T-cell (primary cell): ENCODE measurements at places on chromosomes 16 and 17. TPM values are rescaled to one million over a fixed set of nuclear protein-coding genes. Genes with fewer than 3 reads are reported as not detected.

- DNase-seq = no peak
Measured at GRCh38 chr17:36671144-36671543, 69.8 kb downstream of the MRM1 start.

DNA sequence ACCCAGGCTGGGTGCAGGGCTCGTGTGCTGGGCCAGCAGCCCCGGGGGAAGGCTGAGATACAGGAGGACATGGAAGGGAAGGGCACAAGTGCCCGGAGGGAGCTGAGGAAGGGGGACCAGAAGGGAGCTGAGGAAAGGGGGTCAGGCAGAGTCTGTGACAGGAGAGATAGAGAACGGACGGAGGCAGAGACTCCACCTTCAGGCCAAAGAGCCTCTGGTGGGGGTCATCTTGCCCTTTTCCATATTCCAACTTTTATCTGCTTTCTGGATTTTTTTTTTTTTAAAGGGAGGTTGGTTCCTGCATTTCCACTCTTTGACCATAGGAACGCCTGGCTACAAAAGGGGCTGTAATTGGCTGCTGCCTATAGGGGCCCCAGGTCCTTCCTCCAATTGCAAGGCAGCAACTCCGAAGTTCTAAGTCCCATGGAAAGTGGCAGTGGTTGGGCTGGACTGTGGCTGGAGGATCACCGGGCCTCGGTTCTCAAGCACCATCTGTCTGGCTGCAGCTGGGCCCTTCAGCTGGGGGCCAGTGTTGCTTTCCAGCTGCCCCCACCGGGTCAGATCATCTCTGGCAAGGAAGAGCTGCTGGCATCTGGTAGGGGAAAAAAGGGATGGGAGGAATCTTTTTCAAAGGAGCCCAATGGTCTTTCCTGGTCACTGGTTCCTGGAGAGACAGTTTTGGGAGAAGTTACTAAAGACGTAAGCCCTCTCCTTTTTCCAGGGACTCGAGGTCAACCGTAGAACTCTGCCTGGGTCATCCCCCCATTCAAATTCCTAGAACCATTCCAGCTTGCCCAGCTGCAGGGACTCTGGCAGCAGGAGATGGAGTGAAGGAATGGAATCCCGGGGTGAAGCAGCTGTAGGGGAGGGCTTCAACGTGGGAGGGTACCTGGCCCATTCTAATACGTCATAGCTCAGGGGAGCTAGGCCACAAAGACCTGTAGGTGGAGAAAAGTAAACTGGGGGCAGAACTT, 13.1 kb upstream of the MRPS23 start:
- no peak for DNase-seq

DNA sequence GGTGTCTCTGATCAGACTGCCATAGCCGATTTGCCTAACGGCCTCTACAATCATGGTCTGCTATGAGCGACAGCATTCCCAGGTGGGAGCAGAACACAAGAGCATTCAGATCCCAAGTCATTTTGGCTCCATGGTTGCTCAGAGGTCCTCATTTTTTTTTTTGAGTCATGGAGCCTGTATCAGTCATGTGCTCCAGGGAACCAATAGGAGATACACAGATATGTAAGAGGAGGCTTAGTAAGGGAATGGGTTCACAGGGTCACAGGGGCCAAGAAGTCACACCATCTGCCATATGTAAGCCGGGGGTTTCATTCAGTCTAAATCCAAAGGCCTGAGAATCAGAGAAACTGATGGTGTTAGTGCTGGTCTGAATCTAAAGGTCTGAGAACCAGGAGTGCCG, 36.8 kb downstream of the CPPED1 start:
- no peak for DNase-seq

- DNase-seq = no peak
Measured at GRCh38 chr16:70158261-70158939, 15.2 kb upstream of the CLEC18C start.

- no peak for DNase-seq
Measured at GRCh38 chr16:85006639-85007038, 4.7 kb downstream of the ZDHHC7 start.

DNA sequence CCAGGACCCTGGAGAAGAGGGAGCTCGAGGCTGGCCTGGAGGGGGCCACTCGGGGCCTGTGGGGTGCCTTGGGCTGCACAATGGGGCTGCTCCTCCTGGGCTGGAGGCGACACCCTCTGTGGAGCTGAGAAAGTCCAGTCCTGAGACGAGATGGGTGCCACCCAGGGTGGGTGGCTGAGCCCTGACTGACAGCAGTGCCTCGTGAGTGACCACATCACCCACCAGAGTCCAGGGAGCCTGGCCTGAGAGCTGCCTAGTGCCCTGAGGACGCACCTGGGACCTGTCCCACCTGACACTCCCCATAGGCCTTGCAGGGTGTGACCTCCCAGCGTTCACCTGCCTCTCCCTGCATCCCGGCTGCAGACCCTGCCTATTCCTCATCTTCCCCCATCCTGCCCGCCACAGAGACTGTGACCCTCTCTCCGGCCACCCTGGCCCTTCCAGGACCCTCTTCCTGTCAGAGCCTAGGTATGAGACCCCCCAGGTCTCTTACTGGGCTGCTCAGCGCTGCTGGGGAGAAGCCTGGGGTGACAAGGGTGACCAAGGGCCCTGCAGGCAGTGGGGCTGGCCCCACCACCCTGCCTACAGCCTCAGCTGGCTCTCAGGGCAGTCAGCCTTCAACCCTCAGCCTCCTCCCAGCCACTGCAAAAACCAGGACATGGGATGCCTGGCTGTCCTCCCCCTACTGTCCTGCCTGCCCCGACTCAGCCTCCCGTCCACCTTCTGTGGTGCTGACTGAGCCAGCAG, 41.2 kb downstream of the TNFRSF13B start:
- DNase-seq = no peak

- no peak for DNase-seq
Measured at GRCh38 chr16:6143020-6143419, 1045.4 kb upstream of the EEF2KMT start.

GRCh38 chr17:77446940-77447634, 306.3 kb downstream of the SEC14L1 start:
- peak; percentile 24 for DNase-seq

DNA sequence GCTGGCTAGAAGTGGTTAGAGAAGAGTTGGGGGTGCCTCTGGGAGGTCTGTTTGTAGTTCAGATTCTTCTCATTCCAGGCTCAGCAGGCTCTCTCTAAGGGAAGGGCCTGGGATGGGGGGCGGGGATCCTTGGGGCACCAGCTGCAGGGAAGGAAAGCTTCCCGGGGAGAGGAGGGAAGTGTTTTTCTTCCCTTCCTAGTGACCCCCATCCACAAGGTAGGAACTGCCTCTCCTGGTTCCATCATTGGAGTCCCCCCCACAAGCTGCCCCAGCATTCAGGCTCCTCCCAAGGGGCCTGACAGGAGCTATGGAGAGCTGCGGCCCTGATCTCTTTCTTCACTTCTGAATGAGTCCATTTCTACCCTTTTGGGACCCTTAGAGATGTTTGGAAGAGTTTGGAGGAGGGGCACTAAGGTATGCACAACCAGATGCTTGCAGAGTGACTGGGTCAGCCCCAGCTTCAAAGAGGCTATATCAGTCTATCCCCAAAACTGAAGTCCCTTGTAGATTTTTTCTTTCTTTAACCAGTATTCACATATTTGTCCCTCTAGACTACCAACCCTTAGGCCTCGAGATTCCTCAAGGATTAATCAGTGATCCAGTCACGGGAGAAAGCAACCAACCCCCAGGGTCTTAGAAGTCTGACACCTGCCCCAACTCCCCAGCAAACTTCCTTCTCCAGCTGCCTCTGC, 13.9 kb upstream of the FZD2 start:
- DNase-seq = no peak

GRCh38 chr17:50634224-50634914, at the start of gene ABCC3:
TSS of gene ABCC3 (plus strand) at chr17:50634881. CDS start at chr17:50634937, 56 bp downstream.
- DNase-seq = no peak

- DNase-seq = no peak
Measured at GRCh38 chr16:66131156-66131807, 235.2 kb upstream of the CDH5 start.

DNA sequence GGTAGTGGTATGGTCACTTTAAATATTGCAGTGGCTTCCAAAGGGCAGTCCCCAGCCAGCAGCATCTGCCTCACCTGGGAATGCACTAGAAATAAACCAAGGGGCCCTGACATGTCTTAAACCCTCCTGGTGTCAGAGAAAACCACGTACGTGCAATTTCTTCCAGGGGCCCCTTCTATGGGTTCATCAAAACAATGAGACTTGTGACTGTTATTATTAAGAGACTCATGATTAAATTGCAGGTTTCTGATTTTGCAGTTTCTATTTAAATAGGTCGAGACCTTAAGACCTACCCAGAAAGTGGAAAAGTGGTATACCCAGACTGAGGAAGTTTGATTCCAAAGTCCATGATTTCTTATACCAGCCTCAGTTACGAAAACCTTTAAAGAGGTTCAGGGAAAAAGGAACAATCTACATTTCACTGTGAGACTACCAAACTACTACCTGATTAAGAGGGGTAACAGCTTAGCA, 746 bp upstream of the POLG2 start:
- no peak for DNase-seq

GRCh38 chr17:4574448-4575045, 9.8 kb upstream of the SMTNL2 start:
- no peak for DNase-seq

- no peak for DNase-seq
Measured at GRCh38 chr17:62562656-62563055, 64.8 kb upstream of the MRC2 start.

DNA sequence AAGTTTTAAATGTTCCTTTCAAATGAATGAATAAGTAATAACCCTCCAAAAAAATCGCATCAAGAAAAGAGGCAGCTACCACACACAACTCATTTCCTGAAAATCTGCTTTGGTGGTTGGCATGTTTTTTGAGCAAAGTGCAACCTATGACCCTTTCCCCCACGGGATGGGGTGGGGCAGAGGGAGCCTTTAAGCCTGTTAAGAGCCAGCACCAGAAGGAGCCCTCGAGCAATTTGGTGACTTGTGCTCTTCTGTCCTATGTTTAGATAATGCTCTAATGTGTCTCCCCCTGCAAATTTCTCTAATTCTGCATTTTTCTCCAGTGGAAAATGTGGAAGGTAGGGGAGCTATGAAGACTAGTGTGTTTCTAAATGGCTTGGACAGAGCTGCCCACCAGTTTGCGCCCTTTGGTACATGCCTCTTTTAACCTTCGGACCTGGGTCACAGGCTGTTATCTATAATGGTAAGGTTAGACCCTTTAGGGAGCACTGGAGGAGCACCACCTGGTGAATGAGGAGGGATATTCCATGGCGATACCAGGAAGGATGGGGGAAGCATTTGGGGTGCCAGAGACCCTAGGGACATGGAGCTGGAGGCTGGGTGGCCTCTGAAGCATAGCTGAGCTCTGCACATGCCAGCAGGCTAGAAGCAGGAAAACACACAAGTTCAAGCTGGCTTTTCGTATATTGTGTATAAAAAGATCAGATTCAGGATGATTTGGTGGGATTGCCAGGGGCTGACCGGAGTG, 1.6 kb downstream of the PYCARD start:
- DNase-seq = peak; percentile 59

DNA sequence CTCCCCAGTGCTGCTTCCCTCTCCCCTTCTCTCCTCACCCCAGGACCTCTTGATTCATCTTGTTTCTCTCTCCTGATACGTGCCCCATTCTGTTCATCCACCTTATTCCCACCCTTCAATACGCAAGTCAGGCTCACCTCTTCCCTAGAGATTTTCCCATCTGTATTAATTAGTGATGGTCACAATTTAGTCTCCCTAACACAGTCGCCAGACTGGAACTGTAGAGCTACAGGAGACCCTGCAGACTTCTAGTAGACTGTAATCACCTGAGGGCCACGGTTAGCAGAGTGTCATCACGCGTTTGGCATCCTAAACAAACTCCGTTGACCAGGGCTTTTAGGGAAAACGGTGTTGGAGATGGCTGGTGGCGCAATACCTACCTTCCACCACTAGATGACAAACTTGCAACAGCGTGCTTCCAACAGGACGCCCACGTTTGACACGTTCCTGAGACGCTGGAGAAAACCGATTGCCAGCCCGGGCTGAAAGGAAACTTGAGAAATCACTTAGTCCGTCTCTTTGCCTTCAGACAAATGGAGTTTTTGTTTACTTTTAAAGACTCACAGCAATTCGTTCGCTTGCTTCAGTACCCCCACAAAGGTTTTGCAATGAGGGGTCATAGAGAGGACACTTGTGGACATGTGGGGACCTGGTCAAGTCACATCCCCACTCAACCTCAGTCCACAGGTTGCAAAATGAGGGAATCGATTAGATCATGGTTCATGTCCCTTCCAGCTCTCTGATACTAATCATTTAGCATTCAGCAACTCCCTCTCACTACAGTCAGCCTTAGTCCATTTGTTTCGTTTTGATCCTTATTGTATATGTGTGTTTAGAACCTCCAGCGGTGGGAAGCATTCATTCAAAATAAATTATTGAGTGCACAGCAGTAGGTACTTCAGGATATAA, 20.6 kb downstream of the MYL4 start:
- peak; percentile 61 for DNase-seq

- DNase-seq = no peak
Measured at GRCh38 chr17:4858882-4859260, 25.7 kb downstream of the MINK1 start.

ACAP1 gene
- total RNA-seq = 774 TPM

TBC1D26 gene
- total RNA-seq = not detected

TNP2 gene
- not detected for total RNA-seq

KRTAP3-2 gene
- total RNA-seq = not detected

HBA2 gene
- not detected for total RNA-seq

P4HB gene
- 274 TPM for total RNA-seq

TBC1D28 gene
- not detected for total RNA-seq

ESRP2 gene
- total RNA-seq = 0.47 TPM

CCL8 gene
- not detected for total RNA-seq

IL17C gene
- 0.35 TPM for total RNA-seq

WFIKKN2 gene
- total RNA-seq = not detected

ZNF469 gene
- 1.7 TPM for total RNA-seq

ADGRG3 gene
- total RNA-seq = not detected

SLC39A11 gene
- 27.1 TPM for total RNA-seq

C17orf78 gene
- total RNA-seq = not detected

MSRB1 gene
- total RNA-seq = 9.6 TPM

NPIPB8 gene
- total RNA-seq = 0.76 TPM

TNFRSF13B gene
- total RNA-seq = 4.5 TPM

ACSM3 gene
- 9.2 TPM for total RNA-seq

USP32 gene
- 32.8 TPM for total RNA-seq

FAM20A gene
- total RNA-seq = 0.35 TPM

PKMYT1 gene
- 1.7 TPM for total RNA-seq

ZNF821 gene
- 17.9 TPM for total RNA-seq

HSD3B7 gene
- 0.33 TPM for total RNA-seq

CACNG1 gene
- total RNA-seq = not detected

ENKD1 gene
- 4.2 TPM for total RNA-seq

SPNS2 gene
- total RNA-seq = 0.30 TPM
